Activated naive CD4-positive, alpha-beta T cell (primary cell): ENCODE measurements at places on chromosomes 7 and 10.
A peak's percentile ranks its signal among the peaks of the same experiment; 100 is the strongest.

DNA sequence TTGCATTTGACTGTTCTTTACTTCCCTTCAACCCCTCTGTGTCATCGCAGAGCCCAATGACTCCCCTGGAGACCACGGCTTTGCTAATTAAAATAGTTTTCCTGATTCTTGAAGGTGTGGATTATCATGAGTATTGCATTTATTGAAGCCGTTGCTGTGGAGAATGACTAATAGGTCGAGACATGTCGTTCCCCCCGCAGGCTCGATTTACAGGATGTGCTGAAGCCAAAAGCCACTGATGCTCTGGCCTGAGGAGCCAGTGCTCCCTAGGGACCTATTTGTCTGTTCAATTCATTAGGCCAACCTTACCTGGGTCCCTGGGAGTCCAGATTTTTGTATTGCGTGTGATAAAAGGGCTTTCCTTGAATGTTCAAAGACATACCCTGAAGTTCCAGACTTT, 102.3 kb downstream of the NPTX2 start:
- DNase-seq, result no peak

DNA sequence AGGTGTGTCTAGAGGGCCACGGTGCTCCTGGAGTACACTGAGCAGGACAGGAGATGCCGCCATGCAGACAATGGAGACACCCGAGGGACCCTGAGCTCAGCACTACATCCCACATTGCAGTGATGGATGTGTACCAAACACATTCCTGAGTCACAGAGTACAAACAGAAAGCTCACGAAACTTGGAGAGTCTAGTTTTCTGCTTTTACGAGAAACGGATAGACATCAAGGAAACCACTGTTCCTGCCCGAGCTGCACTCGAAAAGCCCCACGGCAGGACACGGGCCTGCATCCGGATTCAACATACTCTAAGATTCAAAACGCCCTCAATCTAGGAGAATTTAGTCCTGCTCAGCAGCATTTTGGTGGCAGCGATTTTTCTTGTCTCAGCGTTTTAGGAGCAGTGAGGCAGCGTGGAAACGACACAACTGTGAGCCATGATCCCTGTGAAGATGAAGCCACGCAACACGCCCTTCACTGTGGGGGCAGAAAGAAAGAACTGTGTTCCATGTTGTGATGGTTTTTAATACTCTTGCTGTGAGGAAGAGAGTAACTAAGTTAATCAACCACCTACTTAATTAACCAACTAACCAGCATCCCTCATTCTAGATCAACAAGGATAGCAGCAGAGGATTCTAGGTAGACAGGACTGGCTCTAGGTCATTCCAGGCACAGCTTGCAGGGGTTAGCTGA, 3.2 kb downstream of the TNS3 start:
- no peak for DNase-seq

DNA sequence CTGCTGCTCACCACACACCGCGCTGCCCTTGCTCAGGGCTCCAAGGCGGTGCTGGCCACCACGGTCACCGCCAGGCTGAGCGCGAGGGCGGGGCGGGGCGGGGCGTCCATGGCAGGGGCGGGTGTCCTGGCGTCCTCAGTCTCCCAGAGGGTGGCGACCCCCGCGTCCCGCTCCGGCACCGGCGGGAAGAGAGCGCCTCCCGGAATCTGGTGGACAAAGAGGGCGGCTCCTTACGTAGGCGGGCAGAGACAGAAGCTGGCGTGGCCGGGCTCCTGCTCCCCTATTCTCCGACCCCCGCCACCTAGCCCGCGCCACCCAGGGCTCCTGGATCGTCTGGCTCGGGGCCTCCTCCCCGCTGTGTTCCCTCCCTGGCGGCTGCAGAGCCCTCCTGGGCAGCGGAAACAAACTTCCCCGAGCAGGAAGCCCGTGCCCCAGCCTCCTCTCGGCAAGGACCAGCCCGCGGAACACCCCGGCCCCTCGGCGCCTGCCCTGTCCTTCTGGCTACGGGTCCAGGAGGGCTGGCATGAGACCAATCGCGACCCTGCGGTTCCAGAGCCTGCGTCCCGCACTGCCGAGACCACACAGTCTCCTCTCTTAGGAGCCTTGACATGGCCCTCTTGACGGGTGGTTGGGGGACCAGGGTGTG, 133.8 kb upstream of the ZNF92 start:
- DNase-seq, result no peak

- no peak for DNase-seq
Observed at GRCh38 chr7:159130199-159130775, 14.4 kb downstream of the VIPR2 start.

DNA sequence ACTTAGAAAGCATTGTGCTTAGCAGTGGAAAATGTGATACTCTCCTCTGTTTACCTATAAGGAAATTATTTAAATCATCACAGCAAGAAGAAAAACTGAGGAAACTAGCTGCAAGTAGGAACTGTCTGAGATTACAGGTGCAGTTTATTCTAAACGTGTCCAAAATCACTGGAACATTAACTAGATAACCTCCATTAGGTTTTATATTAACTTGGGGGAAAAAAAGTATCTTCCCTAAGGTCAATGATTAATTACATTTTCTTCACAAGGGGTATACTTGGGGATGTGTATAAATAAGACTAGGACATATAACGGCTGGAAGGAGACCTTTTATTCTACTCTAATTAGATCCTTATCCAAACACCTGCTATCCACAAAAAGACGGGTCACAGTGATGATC, 3.7 kb downstream of the GOT1 start:
- DNase-seq, result no peak

GRCh38 chr10:48542471-48543181, 62.2 kb downstream of the ARHGAP22 start:
- DNase-seq, result no peak

DNA sequence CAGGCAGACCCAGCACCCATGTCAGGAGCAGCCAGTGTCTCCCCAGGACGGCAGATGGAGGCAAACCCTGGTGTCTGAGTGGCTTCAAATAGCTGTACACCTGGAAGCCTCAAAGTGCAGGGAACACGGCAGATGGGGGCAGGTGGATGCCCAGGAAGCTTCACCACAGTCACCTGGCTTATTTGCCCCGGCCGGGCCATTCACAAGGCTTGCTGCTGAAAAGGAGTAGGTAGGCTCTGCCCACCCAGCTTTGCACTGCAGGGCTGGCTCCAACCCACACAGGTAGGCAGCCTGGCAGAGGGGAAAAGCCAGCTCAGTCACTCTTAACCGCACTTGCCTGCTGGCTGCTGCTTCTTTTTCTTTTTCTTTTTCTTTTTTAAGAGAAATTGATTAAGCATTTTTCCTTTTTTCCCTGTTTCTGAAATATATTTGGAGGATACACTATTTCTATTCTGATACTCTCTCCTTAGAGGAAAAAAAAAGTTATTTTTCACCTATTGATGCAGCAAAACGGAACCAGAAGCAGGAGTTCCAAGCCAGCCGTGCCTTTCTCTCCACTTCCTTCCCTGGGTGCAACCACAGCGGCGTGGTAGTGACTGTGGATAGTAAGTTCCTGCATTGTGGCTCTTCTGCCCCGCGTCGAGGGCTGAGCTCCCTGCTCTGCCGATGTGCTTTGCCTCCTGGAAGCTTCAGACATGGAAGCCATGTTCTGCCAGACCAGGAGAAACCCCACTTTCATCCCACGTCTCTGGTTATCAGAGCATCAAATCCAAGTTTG, 118.3 kb downstream of the KLF6 start:
- no peak for DNase-seq

GRCh38 chr7:134996097-134996550, 9.8 kb downstream of the AGBL3 start:
- DNase-seq, result no peak

DNA sequence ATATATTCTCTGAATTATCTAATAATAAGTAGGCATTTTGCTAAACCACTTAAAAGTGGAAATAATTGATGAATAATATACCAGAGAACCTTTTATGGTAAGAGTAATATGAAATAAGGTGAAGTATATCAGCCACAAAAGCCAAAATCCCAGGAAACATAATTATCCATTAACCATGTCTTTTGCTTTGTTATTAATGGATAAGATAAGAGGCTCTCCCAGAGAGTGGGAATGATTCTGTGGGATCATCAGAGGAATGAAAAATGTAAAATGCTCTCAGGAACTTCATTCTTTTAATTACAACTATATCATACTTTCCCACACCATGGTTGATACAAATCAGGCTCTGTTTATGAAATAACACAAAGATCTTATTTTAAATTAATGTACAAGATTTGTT, 391.7 kb upstream of the FZD8 start:
- no peak for DNase-seq

GRCh38 chr10:113899952-113900598, 45.6 kb downstream of the NHLRC2 start:
- DNase-seq, result no peak

DNA sequence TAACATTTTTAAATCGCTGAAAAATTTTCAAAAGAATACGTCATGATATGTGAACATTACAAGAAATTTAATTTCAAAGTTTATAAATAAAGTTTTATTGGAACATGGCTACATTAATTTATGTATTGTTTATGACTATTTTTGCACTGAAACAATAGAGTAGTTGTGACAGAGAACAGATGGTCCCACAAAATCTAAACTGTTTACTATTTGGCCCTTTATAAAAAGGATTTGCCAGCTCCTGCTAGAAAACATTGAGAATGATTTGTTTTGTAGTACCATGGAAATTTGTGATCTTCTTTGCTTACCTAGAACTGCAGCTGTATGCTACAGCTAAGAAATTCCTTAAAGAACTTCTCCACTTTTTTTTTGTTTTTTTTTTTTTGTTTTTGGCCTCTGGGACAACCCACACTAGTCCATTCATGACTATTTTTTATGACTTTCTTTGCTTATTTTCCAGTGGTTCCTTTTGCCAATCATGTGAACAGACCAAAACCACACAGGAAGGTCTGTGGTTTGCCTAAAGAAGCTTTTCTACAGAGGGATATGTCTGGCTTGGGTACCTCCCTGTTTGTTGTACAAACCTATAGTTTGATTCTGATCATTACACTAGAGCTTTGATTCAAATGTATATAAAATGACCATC, 55.7 kb downstream of the ST7 start:
- DNase-seq, result no peak

- DNase-seq, result peak; percentile 19
Observed at GRCh38 chr7:98870121-98870651, 372 bp upstream of the TMEM130 start.

- no peak for DNase-seq
Observed at GRCh38 chr7:113768387-113768786, 150.4 kb downstream of the PPP1R3A start.

- no peak for DNase-seq
Observed at GRCh38 chr10:2856598-2856997, 210.8 kb upstream of the PFKP start.

DNA sequence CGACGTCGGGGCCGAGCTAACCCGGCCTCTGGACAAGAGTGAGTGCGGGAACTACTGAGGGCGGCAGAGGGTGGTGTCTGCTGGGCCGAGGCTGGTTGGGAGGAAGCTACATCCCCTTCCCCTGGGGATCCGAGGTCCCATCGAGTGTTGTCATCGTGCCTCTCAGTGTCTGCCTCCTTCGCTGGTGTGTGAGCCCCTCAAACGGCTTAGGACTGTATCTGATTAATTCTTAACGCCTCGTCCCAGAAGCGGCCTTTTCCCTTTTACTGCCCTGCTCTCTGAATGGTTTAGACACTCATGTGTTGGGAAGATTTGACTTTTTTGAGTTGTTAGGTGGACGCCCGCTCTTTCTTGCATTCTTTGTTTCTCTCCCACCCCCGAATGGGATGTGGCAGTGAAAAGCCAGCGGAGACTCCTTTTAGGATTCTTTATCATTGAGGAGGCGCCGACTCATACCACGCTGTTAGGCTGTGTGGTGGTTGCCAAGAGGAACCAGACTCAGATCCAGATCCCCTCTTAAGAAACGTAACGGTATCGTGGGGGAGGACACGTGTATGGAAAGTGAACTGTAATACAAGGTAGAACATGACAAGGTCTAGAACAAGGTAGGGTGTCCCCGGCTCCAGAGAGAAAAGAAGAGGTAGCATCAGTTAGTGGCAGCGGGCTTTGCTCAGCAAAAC, 631 bp downstream of the SUPV3L1 start:
- no peak for DNase-seq

- no peak for DNase-seq
Observed at GRCh38 chr10:123480344-123480743, 185.8 kb upstream of the GPR26 start.

DNA sequence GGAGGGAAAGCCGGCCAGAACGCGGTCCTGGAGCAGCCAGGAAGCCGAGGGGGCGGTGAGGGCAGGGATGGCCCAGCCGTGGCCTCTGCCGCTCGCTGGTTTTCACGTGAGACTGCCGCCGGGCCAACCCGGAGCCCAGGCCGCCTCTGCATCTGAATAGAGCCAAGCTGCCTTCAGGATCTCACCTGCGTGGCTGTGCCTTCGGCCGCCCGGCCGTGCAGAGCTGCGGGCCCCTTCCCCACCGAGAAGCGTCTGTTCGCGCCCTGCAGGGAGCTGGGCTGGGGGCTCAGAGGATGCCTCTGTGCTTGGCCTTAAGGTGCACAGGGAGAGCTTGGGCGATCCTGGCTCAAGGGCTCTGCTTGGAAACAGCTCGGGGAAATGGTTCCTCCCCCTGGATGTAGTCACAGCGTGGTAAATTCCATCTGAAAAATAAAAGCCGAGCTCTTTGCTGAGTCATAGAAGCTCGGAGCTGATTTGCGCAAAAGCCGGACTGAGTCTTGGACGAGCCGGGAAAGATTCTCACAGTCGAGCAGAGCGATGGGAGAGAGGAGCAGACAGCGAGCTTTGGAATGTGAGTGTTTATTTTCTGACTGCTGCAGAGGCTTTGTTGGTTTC, at the start of gene JAKMIP3:
Gene JAKMIP3, plus strand, starts transcription at position 456 of the 615 bp plus-strand sequence. CDS start 38,863 bp downstream, outside the sequence.
- DNase-seq, result no peak

- no peak for DNase-seq
Observed at GRCh38 chr10:35011771-35012191, 78.4 kb downstream of the CUL2 start.

- no peak for DNase-seq
Observed at GRCh38 chr7:90661290-90662151, 65.4 kb downstream of the CDK14 start.

GRCh38 chr7:64951250-64951848, 39.5 kb downstream of the ZNF117 start:
- no peak for DNase-seq

DNA sequence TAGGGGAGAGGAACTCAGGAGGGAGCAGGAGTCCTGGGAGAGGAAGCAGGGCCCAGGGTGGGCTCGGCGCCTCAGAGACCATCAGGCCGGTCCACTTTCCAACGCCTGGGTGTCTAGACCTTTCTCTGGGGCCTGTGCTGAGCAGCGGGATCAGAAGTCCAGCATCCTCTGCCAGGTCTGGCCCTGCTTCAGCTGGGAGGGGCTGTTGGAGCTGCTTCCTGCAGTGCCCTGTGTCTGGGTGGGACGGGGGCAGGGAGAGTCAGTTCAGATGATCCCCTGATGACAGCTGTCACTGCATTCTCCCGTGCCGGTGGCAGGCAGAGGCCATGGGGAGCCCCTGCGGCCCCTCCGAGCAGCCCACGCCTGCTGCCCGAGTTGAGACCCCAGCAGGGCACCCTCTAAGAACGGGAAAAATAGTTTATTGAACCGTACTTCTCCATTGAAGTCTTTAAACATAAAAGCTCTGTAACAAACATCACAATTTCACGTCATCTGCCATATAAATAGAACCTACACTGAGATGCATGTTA, 23.3 kb downstream of the AP5Z1 start:
- DNase-seq, result no peak
